ENCODE measurements at places on chromosomes 1 and 21. TPM values are rescaled to one million over a fixed set of nuclear protein-coding genes. Genes with fewer than 3 reads are reported as not detected.

The UBQLN4 gene
- total RNA-seq: 19.3 TPM

The NBPF6 gene
- not detected for total RNA-seq

The GBP1 gene
- total RNA-seq: 31.4 TPM

The KAZN gene
- 0.89 TPM for total RNA-seq

The GPA33 gene
- not detected for total RNA-seq

The PGBD5 gene
- total RNA-seq: 0.86 TPM

The IFI44 gene
- 1.6 TPM for total RNA-seq

The FMO4 gene
- total RNA-seq: 4.1 TPM

The SLC1A7 gene
- total RNA-seq: not detected

The RIMS3 gene
- 0.29 TPM for total RNA-seq

The PCP4 gene
- not detected for total RNA-seq

The PCBP3 gene
- total RNA-seq: 2.9 TPM

The C1orf216 gene
- 9.2 TPM for total RNA-seq

The CYP4A11 gene
- total RNA-seq: not detected

The S100A3 gene
- total RNA-seq: 5.8 TPM

The TTC22 gene
- total RNA-seq: not detected

The DCST1 gene
- not detected for total RNA-seq

The DIRAS3 gene
- total RNA-seq: 13.3 TPM

The SYPL2 gene
- 1.7 TPM for total RNA-seq

The TNFRSF4 gene
- total RNA-seq: not detected

The PI4KB gene
- 78.7 TPM for total RNA-seq

The MROH7 gene
- not detected for total RNA-seq

The MNDA gene
- total RNA-seq: not detected

The CA6 gene
- total RNA-seq: not detected

The FCGR3A gene
- total RNA-seq: not detected

The ACTA1 gene
- total RNA-seq: not detected

The CLCA1 gene
- not detected for total RNA-seq

Measured in myometrial cell (primary cell).